Activated T-cell treated with anti-CD3 and anti-CD28 coated beads, Interleukin-2, amount 50 U/mL, for 4 hours (primary cell): ENCODE measurements at places on chromosomes 5 and 9. TPM values are rescaled to one million over a fixed set of nuclear protein-coding genes. Genes with fewer than 3 reads are reported as not detected.
A peak's percentile ranks its signal among the peaks of the same experiment; 100 is the strongest.

- DNase-seq: no peak
These were observed 39.0 kb upstream of the ICE1 start for GRCh38 chr5:5383461-5383860.

DNA sequence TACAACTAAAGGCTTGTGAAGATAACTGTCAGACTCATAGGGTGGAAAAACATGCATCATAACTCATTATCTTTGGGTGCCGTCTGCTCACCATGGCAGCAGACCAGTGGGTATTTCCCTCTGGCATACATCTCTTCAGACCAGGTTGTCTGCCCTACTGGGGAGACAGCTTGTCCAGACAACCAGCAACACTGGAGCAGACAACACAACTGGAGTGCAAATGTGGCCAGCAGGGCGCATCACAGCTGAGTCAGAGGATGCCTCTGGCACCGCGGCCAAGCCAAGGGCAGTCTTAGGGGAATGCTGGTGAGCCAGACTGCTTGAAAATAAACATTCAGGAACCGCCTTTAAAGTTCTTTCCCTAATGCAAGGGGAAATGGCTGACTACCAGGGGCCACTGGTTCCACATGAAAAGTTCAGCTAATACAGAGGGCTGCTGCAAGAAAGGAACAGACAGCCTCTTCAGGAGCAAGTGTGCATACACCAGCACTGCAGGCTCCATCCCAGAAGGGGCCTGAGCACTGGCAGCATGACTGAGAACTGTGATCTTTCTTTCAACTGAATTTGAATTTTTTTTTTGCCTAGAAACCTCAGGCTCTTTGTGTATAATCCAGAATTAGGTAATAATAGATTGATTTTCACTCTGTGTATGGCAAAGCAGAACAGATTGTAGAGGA lies 77.3 kb downstream of the MAMDC2 start:
- no peak for DNase-seq

DNA sequence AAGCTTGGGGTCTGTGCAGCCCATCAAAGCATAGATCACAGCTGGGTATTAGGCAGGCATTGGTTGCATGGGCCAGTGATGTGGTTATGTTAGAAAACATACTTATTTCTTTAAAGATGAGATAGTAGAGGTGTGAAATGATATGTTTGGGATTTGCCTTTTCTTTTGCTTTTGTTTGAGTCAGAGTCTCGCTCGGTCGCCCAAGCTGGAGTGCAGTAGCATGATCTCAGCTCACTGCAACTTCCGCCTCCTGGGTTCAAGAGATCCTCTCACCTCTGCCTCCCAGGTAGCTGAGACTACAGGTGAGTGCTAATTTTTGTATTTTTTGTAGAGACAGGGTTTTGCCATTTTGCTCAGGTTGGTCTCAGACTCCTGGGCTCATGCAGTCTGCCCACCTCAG lies 84.8 kb downstream of the PDE6A start:
- no peak for DNase-seq

- no peak for DNase-seq
These were observed 1.0 kb upstream of the F2R start for GRCh38 chr5:76714751-76715485.

DNA sequence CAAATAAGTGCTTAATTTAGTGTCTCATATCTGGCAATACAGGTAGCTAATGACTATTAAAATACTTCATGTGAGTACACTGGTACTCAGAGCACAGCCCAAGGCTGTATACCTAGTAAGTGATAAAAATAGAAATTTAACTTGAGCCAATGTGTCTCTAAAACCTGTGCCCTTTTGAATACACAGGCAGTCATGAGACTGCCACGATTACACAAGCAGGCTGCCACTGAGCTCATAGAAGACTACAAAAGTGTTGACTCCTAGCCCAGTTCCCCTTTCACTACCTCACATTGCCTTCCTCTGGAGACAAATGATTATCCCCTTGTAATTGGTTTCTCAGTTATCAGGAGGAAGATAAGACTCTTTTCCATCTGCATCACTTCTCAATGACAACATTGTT lies 66.3 kb upstream of the PAPPA start:
- DNase-seq: no peak

DNA sequence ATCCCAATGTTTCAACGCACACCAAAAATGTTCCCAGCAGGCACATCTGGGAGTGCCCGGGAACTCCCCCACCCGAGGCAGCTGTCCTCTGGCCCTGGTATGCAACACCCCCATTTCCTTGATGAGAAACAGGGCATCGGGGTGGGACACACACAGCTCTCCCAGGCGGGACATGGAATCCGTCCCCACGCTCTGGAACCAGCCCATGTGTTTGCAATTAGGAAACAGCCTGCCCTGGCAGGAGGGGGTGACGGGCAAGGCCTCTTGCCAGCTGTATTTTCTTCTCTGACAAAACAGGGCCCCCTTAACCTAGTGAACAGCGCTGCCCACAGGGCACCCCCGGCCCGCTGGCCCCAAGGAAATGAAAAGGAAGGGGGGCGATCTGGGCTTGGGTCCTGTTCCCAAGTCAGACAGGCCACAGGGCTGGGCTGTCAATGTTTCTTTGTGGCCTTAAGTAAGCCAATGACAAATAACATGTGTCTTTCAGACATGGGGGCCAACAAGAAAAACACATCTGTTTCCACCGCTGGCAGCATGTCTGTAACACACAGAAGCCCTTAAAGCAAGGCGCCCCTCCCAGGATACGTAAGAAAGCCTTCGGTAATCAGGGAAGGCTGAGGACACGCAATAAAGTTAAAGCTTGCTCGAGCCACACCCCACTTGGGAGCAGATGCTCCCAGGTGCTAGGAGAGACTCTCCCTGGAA lies 125.3 kb downstream of the ROR2 start:
- no peak for DNase-seq

- no peak for DNase-seq
These were observed 488.1 kb upstream of the PAPPA start for GRCh38 chr9:115665519-115665918.

- DNase-seq: no peak
These were observed 27.7 kb upstream of the GAS1 start for GRCh38 chr9:86975036-86975435.

- no peak for DNase-seq
These were observed 9.4 kb downstream of the VDAC1 start for GRCh38 chr5:133995341-133995740.

DNA sequence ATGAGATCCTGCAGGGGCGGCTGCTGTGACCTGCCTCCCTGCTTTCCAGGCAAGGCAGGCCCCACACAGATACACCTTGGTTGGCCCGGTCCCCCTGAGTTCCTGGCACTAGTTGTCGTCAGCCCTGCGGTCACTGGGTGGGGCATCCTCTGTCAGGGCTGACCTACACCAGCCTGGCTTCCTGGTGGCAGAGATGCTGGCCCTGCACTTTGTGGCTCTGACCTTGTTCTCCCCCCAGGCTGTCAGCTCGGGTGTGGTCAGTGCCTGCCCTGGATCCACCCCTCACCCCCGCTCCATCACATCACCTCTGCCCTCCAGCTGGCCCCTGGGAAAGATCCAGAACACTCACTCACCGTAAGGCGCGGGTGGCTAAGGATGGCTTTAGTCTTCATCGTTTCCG lies 74.1 kb downstream of the PHF2 start:
- DNase-seq: peak; percentile 1

GRCh38 chr9:113310538-113310937 lies 7.4 kb upstream of the RNF183 start:
- no peak for DNase-seq

DNA sequence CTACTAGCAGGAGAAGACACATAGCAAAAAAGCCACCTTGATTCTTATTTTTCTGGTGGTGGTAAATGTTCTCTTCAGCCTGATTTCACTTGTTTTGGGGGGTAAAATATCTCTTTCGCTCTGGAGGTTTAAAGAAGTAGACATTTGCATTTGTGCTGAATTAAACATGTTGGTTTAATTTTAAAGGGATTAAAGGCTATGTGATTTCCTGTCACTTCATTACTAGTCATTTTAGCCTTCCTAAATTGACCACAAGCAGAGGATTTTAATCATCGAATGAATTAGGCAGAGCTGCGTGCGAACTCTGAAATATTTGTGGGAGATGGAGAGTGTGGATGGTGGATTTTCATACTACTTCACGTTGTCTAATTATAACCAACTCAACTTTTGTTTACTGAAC lies 4.8 kb downstream of the RASGRF2 start:
- DNase-seq: no peak

The SPRY4 gene
- 2.6 TPM for total RNA-seq

The SNCAIP gene
- not detected for total RNA-seq

The SHLD3 gene
- total RNA-seq: 7.6 TPM

The AMBP gene
- total RNA-seq: 1.5 TPM

The PCDHGA11 gene
- total RNA-seq: 0.05 TPM

The IL9 gene
- total RNA-seq: 134 TPM

The CCL27 gene
- 0.43 TPM for total RNA-seq

The CTNND2 gene
- total RNA-seq: not detected

The MLANA gene
- not detected for total RNA-seq
